ENCODE measurements at places on chromosomes 7 and 10.

GRCh38 chr10:22017283-22018020, 13.9 kb upstream of the DNAJC1 start:
- no peaks in the 10 kb centered on the region for H3K4me1 ChIP-seq
- no peak overlapping the region for H3K4me3 ChIP-seq
- DNase-seq, result no peak
- H3K36me3 ChIP-seq, result no peaks in the 10 kb centered on the region
- no peak overlapping the region for H3K27ac ChIP-seq
- no peaks in the 10 kb centered on the region for H3K27me3 ChIP-seq

DNA sequence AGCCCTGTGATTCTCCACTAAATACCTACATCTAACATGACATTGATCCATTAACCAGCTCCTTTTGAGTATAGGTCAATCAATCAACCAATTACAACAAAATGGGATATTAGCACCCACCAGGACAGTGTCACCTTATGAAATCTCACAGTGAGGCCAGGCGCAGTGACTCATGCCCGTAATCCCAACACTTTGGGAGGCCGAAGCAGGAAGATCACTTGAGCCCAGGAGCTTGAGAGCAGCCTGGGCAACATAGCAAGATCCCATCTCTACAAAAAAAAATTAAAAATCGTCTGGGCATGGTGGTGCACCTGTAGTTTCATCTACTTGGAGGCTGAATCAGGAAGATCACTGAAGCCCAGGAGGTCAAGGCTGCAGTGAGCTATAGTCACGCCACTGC, 28.5 kb downstream of the SRRM3 start:
- H3K4me1 ChIP-seq, result no peaks in the 10 kb centered on the region
- H3K27me3 ChIP-seq, result no peaks in the 10 kb centered on the region
- no peak overlapping the region for H3K4me3 ChIP-seq
- no peak for DNase-seq
- H3K27ac ChIP-seq, result no peak overlapping the region
- H3K36me3 ChIP-seq, result no peaks in the 10 kb centered on the region

- no peak overlapping the region for H3K27ac ChIP-seq
- no peaks in the 10 kb centered on the region for H3K27me3 ChIP-seq
- H3K36me3 ChIP-seq, result peaks cover 37% of the 10 kb centered on the region
- no peak overlapping the region for H3K4me3 ChIP-seq
- no peak for DNase-seq
- no peaks in the 10 kb centered on the region for H3K4me1 ChIP-seq
These were observed 10.1 kb downstream of the PSTK start for GRCh38 chr10:122990278-122990677.

- peaks cover 41% of the 10 kb centered on the region for H3K4me1 ChIP-seq
- no peak overlapping the region for H3K4me3 ChIP-seq
- no peak for DNase-seq
- H3K27me3 ChIP-seq, result no peaks in the 10 kb centered on the region
- H3K36me3 ChIP-seq, result no peaks in the 10 kb centered on the region
These were observed 5.5 kb downstream of the USP6NL start for GRCh38 chr10:11605807-11606408.

GRCh38 chr10:73246322-73246645, 771 bp downstream of the DNAJC9 start:
- peak overlapping the region; percentile 79 for H3K4me3 ChIP-seq
- peaks cover 61% of the 10 kb centered on the region for H3K4me1 ChIP-seq
- peaks cover 75% of the 10 kb centered on the region for H3K36me3 ChIP-seq

- DNase-seq, result no peak
- H3K4me1 ChIP-seq, result no peaks in the 10 kb centered on the region
- no peak overlapping the region for H3K27ac ChIP-seq
- H3K36me3 ChIP-seq, result no peaks in the 10 kb centered on the region
- no peak overlapping the region for H3K4me3 ChIP-seq
These were observed 143.2 kb upstream of the MEOX2 start for GRCh38 chr7:15829691-15830090.

- H3K4me1 ChIP-seq, result no peaks in the 10 kb centered on the region
- DNase-seq, result no peak
- no peak overlapping the region for H3K27ac ChIP-seq
- no peaks in the 10 kb centered on the region for H3K27me3 ChIP-seq
These were observed 13.4 kb downstream of the LRRC27 start for GRCh38 chr10:132345345-132345744.

- no peak for DNase-seq
- H3K27ac ChIP-seq, result no peak overlapping the region
- H3K4me3 ChIP-seq, result no peak overlapping the region
- H3K27me3 ChIP-seq, result no peaks in the 10 kb centered on the region
These were observed 52.8 kb upstream of the CHST3 start for GRCh38 chr10:71911296-71911953.

GRCh38 chr7:88317422-88317821, 10.7 kb upstream of the STEAP4 start:
- no peak for DNase-seq
- H3K36me3 ChIP-seq, result no peaks in the 10 kb centered on the region
- no peak overlapping the region for H3K27ac ChIP-seq
- no peaks in the 10 kb centered on the region for H3K27me3 ChIP-seq
- no peaks in the 10 kb centered on the region for H3K4me1 ChIP-seq

DNA sequence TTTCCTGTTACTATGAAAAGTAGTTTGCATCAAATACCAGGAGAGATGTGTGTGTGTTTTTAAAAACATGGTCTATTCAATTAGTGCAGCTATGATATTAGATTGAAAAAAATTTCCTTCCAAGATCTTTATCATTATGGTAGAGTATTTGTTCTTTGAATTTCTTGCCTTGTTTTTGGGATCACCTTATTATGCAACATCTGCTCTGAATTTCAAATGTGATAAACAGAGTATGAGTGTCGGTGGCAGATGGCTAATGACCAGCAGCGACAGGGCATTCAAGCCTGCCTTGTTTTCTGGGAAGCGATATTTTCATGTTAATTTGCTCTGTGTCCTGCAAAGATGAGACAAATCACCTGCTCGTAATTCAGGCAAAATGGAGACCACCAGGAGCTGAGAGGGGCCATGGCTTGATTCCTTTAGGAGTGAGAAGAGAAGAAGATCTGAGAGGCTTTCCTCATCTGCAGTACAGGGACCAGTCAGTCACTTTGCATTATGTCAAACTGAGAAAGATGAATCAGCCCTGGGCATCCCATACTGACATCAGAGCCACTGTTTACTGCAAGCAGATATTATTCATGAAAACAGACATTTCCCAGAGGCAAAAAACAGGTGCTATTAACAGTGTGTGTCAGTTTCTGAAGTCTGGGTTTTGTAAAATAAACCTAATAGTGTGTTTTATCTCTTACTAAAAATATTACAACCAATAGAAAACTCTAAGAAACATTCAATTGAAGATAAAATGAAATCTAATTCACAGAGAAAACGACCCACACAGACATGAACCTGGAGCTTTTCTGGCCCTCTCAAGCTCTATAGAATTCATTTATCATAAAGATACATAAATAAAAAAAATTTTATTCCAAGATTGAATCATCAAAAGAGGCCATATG, 67.6 kb downstream of the CDK6 start:
- peaks cover 95% of the 10 kb centered on the region for H3K36me3 ChIP-seq
- no peak for DNase-seq
- peak overlapping the region; percentile 52 for H3K27ac ChIP-seq

GRCh38 chr10:20858292-20859124, 38.6 kb downstream of the NEBL start:
- no peaks in the 10 kb centered on the region for H3K27me3 ChIP-seq
- DNase-seq, result no peak
- H3K4me3 ChIP-seq, result no peak overlapping the region
- H3K4me1 ChIP-seq, result no peaks in the 10 kb centered on the region
- no peak overlapping the region for H3K27ac ChIP-seq

GRCh38 chr7:37284805-37285231, 163.8 kb downstream of the ELMO1 start:
- H3K4me1 ChIP-seq, result peaks cover 16% of the 10 kb centered on the region
- DNase-seq, result peak; percentile 35
- H3K4me3 ChIP-seq, result no peak overlapping the region
- H3K36me3 ChIP-seq, result no peaks in the 10 kb centered on the region

- no peak overlapping the region for H3K4me3 ChIP-seq
- peaks cover 11% of the 10 kb centered on the region for H3K4me1 ChIP-seq
- DNase-seq, result peak; percentile 24
- peaks cover 9% of the 10 kb centered on the region for H3K36me3 ChIP-seq
These were observed 158.3 kb downstream of the TCF7L2 start for GRCh38 chr10:113108194-113108835.

DNA sequence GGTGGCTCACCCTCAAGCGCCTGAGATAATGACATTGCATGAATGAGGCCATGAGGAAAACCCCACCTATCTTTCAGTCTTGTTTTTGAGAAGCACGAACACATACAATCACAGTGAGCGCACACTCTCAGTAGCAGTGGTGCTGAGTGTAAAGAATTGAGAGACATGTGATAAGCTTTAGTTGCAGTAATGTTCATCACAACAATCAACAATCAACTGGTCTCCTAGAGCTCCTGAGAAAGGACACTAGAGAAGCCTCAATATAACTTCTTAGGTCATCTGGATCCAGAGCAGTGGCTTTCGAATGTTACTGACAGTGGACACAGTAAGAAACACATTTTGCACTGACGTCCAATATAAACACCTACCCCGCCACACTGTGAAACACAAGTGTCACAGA, 12.8 kb downstream of the ERLIN1 start:
- H3K27ac ChIP-seq, result no peak overlapping the region
- no peak for DNase-seq
- peaks cover 86% of the 10 kb centered on the region for H3K36me3 ChIP-seq
- no peak overlapping the region for H3K4me3 ChIP-seq
- H3K4me1 ChIP-seq, result no peaks in the 10 kb centered on the region
- H3K27me3 ChIP-seq, result no peaks in the 10 kb centered on the region

DNA sequence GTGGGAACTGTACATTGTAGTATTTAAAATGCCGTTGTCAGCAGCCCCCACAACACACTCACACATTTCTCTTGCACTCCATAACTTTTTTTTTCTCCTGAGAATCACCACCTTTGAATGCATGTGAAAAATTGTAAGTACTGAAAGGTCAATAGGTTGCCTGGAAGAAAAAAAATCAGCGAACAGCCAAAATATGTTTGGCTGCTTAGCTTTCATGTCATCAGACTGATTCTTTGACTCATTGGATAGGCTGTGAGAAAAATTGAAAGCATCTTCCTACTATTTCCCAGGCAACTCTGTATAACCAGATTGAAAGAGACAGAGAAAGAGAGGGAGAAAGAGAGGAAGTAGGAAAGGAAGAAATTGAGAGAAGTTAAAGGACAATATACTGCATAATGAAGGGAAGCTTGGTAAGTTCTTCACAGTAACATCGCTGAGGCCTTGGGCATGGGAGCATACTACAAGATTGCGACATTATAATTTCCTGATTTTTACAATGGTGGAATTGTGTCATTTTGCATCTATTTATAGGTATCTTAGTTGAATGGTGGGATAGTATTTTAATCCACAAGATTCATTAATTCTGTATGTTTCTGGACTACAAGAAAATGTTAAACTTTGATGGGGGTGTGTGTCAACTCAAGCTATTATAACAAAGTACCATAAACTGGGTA, 249.3 kb upstream of the KCND2 start:
- no peaks in the 10 kb centered on the region for H3K36me3 ChIP-seq
- DNase-seq, result no peak
- H3K27ac ChIP-seq, result no peak overlapping the region
- no peaks in the 10 kb centered on the region for H3K4me1 ChIP-seq

DNA sequence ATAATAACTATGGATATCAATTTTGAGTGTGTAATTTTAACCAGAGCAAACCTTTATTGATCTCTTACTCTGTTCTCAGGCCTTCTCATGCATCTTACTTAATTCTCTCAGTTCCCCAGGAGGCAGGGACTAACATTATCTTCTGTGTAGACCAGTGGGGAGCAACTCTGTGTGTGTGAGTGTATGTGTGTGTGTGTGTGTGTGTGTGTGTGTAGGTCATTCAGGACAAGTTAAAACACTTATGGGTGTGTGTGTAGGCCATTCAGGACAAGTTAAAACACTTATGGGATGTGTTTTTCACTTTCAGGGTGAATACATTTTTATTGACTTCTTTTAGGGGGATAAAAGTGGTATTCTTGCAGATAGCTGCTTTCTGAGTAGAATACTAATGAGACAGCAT, 145.0 kb downstream of the ADAM12 start:
- H3K4me1 ChIP-seq, result no peaks in the 10 kb centered on the region
- no peaks in the 10 kb centered on the region for H3K36me3 ChIP-seq
- no peak for DNase-seq
- no peak overlapping the region for H3K4me3 ChIP-seq
- H3K27me3 ChIP-seq, result no peaks in the 10 kb centered on the region

DNA sequence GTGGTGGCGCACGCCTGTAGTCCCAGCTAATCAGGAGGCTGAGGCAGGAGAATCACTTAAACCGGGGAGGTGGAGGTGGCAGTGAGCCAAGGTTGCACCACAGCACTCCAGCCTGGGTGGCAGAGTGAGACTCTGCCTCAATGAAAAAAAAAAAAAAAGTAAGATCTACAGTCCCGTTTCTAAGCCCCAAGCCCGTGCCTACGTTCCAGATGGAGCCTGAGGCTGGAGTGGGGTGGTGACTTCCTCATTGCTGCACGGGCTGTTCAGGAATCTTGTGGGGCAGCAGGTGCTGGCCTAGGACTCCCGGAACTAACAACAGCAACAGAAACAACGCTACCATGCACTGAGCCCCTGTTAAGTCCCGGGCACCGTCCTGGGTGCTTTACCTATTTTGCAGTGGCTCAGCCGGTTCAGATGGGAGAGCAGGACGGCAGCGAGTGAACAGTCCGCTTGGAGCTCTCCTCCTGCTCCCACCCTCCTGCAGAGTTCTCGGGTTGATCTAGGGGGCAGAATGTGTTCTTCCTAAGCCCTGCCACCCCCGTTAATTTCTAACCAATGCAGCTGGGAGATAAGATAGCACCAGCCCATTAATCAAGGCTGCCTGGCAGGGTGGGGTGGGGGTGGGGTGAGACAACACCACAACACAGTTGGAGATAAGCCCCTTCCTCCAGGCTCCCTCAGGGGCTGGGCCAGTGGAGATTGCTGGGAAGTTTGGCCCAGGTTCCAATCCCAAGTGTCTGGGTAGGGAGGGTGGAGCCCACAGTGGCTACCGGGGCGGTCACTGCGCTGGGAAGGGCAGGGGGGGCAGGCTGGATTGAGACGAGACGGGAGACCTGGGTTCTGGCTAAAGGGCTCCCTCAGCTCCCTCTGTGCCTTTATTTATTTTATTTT, 17.0 kb upstream of the SFRP5 start:
- H3K27ac ChIP-seq, result no peak overlapping the region
- H3K4me3 ChIP-seq, result no peak overlapping the region
- H3K27me3 ChIP-seq, result no peaks in the 10 kb centered on the region
- no peaks in the 10 kb centered on the region for H3K4me1 ChIP-seq
- DNase-seq, result no peak
- H3K36me3 ChIP-seq, result no peaks in the 10 kb centered on the region

GRCh38 chr7:35768346-35768745, 32.5 kb upstream of the SEPTIN7 start:
- DNase-seq, result no peak
- H3K27me3 ChIP-seq, result no peaks in the 10 kb centered on the region
- no peak overlapping the region for H3K4me3 ChIP-seq
- no peak overlapping the region for H3K27ac ChIP-seq
- H3K36me3 ChIP-seq, result no peaks in the 10 kb centered on the region
- H3K4me1 ChIP-seq, result no peaks in the 10 kb centered on the region

DNA sequence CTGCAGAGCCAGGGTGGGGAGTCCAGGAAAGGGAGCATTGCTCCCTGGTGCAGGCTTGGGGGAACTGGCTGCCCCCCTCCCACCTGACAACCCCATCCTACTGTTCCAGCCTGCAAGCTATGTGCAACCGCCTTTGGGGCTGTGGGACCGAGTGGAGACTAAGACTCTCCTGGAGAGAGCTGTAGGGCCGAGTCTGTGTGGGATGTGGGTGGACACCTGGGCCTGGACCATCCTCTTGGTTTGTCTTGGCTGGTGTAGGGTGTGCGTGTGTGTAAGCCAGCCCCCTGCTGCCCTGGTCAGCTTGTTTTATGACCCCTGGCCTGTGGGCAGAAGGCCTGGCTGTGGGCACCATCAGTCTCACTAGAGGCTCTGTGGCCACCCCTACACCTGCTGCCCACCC, 1.6 kb upstream of the RAMP3 start:
- DNase-seq, result no peak
- no peaks in the 10 kb centered on the region for H3K27me3 ChIP-seq
- H3K36me3 ChIP-seq, result no peaks in the 10 kb centered on the region
- H3K27ac ChIP-seq, result no peak overlapping the region
- no peaks in the 10 kb centered on the region for H3K4me1 ChIP-seq
